Cortex of kidney (tissue), 1 donor: ENCODE measurements at places on chromosomes 11 and 22.

- no peak for DNase-seq
Observed at GRCh38 chr22:40525250-40525884, 111.2 kb downstream of the MRTFA start.

DNA sequence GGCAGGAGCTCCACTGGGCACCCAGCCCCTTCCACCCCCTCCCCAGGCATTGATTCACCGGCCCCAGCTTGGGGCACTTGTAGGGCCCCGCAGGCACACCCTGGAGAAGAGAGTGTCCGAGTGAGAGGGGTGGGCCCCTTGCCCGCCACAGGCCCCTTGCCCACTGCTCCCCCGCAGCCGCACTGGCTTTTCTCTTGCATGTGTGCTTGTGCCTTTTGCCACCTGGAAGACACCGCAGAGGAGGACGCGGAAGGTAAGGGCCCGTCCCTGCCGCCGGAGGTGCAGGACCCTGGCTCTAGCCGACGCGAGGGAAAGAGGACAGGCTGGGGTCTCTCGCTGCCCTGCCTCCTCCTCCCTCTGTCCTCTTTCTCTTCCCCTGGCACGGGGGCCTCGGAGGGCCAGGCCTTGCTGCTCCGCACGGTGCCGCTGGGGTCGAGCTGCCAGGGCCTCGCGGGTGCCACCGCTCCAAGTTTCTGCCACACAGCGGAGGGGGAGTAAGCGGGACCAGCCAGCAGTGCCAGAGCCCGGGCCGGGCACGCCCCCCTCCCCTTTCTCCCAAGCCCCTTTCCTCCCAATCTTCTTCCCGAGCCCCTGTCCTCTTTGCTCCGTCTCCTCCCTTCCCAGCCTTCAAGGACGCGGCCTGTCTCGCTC, 9.5 kb downstream of the TNNT3 start:
- DNase-seq, result no peak

DNA sequence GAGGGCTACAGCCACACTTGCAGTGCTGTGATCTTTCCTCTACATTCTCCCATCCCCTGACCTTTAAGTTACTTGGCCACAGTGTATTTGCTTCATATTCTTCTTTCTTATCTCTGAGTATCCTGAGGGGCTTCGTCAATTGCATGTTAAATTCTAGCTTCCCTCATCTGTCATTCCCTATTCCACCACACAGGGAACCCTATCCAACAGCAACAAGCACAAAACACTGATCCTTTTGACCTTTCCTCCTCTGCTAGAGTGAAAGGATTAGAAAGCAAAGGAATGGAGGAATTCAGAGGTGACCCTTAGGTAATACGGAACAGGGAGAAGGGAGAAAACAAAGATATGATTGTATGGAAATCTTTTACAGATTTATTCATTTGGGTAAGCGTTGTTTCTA, 1061.7 kb upstream of the TENM4 start:
- no peak for DNase-seq

DNA sequence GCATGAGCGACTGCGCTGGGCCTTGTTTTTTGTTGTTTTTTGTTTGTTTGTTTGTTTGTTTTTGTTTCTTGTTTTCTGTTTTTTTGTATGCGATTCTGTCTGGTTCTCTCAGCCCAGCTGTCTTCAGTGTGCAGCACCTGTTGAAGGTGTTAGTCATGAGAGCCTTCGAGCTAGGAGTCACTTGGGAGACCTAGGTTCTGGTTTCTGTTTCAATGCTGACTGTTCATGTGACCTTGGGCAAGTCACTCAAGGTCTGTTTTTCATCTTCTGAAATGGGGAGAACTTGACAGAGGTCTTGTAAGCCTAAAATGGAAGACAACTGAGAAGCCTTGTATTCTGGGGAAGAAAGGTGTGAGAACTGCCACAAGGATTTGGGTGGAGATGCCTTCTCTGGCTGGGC, 1.8 kb downstream of the DCPS start:
- no peak for DNase-seq

- no peak for DNase-seq
Observed at GRCh38 chr11:16873289-16873688, 134.8 kb downstream of the C11orf58 start.

DNA sequence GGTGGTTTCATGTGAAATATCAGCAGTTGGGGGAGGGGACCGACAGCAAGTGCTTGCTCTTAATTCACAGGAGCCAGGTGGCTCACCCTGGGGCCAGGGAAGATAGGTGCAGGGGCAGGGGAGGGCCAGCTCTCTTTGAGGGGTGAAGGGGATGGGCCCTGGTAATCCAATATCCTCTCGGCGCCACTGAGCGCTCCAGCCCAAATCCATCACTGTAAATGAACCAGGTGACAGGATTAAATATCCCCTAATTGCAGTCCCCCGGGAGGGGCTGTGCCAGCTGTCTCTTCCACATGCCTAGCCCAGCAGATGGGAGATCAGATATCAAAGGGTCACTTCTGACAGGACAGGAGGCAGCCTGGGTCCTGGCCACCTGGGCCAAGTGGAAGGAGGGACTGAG, 531.8 kb upstream of the CADM1 start:
- no peak for DNase-seq

- DNase-seq, result no peak
Observed at GRCh38 chr11:66570079-66570849, 1.9 kb upstream of the CTSF start.

DNA sequence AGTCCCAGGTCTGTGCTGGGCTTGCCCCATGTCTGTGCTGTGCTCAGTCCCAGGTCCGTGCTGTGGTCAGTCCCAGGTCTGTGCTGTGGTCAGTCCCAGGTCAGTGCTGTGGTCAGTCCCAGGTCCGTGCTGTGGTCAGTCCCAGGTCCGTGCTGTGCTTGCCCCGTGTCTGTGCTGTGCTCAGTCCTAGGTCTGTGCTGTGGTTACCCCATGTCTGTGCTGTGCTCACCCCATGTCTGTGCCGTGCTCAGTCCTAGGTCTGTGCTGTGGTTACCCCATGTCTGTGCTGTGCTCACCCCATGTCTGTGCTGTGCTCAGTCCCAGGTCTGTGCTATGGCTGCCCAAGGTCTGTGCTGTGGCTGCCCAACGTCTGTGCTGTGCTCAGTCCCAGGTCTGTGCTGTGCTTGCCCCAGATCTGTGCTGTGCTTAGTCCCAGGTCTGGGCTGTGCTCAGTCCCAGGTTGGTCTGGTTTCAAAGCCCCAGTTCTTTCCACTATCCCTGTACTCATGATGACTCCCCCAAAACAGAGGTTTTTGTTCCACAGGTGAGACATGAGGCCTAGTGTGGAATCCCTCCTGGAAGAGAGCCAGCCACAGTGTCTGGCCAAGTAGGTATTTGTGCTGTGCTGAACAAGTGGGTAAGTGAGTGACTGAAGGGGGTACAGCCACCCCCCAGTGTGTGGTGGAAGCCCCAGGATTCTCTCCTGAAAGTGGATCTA, 34.8 kb downstream of the IRAG1 start:
- DNase-seq, result no peak

- no peak for DNase-seq
Observed at GRCh38 chr11:56849852-56850251, 101.4 kb upstream of the OR9G4 start.

DNA sequence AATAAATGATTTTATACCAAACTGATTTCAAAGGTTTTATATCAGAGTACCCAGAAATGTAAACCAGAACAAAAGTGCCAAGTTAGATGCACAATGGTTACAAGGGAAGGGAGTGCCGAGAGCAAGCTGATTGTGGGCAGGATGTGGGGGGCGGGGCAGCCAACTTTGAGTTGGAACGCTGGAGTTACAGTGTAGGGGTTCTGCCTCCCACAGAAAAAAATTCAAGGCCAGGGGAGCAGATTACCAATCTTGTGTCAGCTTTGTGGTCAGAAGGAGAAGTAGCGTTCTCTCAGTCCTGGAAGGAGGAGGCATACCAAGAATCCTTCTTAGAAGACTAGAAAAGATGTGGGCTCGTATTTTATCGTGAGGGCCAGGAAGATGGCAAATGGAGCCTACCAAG, 15.9 kb upstream of the POU2AF2 start:
- DNase-seq, result no peak

DNA sequence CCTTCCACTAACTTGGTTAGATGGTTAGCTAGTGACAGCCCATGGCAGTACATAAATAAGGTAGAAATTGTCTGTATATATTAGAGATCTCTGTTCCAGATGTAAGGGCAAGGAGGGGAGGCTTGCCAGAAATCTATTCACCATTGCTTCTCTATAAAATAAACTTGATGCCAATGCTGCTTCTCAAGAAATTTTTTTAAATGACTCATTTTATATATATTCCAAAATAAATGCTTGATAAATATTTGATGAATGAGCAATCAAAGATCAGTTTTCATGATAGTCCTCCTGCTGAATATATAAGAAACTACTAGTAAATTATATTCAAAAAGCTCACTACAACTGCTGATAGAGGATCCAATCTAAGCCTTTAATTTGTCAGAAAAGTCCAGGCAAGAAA, 710.6 kb upstream of the CCDC179 start:
- DNase-seq, result no peak

- DNase-seq, result no peak
Observed at GRCh38 chr11:83044958-83045712, 26.6 kb downstream of the RAB30 start.

DNA sequence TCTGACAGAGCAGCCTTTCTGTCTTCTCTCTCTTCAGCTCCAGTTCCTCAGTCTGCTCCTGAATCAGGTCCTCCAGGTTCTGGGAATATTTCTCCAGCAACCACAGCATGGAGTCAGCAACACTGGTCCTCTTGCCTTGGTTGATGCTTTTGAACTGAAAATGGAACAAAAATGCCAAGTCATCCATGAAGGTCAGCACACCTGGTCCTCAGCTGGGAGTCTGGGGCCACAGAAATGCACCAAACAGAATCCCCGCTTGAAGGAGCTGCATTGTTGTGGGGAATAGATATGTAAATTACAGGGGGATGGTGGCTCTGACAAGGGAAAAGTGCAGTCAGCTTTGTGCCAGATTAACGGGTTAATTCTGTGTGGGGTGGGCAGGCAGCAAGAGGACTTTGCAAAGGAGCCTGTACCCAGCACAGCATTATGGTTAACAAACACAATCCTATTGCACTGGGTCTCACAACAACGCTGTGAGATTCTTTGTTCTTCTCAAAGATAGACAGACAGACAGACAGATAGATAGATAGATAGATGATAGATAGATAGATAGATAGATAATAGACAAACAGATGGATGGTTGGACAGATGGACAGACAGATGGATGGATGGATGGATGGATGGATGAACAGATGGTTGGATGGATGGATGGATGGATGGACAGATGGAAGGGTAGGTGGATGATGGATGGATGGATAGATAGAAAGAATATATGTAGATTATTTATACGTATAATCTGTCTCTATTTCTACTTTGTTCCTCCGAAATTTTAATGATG, 33.8 kb upstream of the LRRC32 start:
- no peak for DNase-seq

- DNase-seq, result no peak
Observed at GRCh38 chr11:70315716-70316115, 45.2 kb downstream of the PPFIA1 start.
